ENCODE measurements at places on chromosomes 5 and 9.

GRCh38 chr5:180495991-180496741 lies 2.0 kb downstream of the CNOT6 start:
- DNase-seq = no peak

DNA sequence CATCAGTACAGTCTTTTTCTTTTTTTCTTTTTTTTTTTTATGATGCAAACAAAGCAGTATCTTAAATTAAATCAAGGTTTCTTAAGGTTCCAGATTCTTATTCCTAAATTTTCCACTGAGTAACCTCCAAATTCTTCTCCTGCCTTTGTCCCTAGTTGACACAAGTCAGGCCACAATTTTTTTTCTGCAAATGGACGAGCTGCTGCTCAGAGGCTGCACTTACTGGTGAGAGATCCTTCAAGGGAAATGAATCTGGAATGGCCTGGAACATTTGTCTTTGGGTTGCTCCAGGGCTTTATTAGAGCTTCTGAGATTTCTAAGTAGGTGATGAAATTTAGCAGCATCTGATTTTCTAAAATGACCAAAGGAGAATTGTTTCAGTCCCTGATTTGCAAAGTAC lies 39.3 kb downstream of the PIK3R1 start:
- no peak for DNase-seq

DNA sequence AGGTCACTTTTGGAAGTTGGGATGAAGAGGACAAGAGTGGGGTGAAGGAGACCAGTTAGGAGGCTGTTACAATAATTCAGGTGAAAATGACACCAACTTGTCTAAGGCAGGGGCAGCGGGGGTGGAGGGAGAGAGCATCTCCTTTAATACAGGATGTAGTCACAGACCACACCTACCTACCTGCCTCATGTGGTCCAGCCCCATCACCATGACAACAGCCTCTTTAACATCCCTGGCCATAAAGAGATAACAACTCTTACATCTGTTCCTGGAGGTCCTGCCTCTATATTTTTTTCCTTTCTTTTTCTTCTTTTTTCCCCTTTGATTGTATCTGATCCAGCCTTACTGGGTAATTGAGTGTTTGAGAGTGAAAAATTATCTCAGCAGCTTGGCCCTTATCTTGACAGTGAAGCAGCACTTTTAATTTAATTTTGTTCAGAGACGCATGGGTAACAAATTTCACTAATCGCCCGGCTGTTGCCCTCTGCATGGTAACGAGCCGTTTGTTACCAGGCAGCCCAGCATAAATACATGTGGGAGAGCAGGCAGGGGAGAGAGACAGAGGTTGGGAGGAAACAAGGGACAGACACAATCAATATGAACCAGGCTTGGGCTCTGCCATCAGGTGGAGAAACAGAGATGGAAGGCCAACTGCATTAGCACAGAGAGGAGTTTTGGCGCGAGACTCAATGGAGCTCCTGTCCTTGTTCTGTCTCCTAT lies 338.1 kb downstream of the ASTN2 start:
- DNase-seq = no peak

GRCh38 chr9:133656211-133657119 lies 20.3 kb downstream of the DBH start:
- no peak for DNase-seq

- DNase-seq = no peak
Observed at GRCh38 chr9:69445251-69445650, 120.2 kb downstream of the ENTREP1 start.

GRCh38 chr5:13356226-13356625 lies 588.3 kb downstream of the DNAH5 start:
- DNase-seq = no peak

DNA sequence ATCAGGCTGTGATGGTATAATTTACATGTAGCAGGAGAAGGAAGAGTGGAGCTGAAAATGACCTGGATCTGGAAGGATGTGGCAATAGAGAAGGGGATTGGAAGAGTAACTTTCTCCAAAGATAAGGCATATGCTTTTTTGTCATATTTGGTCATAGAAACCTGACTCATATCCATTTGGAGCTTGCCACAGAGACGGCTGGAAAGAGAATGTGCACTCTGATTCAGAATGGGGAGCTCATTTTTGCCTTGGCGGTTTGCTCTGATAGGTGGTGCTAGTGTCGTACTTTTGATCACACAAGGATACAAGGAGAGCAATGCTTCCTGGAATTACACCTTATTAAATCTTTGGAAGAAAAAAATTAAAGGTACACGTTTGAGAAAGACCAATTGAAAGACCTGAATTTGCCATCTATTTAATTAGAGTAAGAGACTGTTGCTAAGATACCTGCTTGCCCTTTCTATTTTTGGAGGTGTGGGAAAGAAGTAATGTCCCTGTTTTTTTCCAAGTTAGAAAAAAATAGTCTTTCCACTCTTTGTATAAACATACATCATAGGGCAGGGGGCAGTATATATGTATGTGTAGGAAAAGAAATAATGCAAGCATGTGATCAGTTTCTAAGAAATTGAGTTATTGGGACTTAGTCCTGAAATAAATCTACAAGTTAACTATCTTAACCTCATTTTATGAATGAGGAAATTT lies 5.4 kb downstream of the LSM11 start:
- no peak for DNase-seq

DNA sequence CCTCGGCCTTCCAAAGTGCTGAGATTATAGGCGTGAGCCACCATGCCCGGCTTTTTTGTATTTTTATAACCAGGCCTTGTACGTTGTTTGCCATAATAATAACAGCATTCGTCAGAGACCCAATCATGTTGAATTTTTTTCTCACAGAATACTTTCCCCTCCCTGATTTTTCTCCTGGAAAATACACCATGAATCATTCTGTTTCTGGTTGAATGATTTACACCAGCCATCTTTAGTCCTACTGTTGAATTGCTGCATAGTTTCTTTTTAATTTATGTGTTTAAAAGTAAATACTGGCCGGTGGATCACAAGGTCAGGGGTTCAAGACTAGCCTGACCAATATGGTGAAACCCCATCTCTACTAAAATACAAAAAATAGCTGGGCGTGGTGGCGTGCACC lies 3.5 kb downstream of the CNOT8 start:
- no peak for DNase-seq

- DNase-seq = no peak
Observed at GRCh38 chr5:69019668-69020375, 74.0 kb upstream of the SLC30A5 start.

- no peak for DNase-seq
Observed at GRCh38 chr9:136620441-136621018, 42.2 kb upstream of the EGFL7 start.

GRCh38 chr5:93421468-93421867 lies 159.6 kb downstream of the NR2F1-AS1 start:
- no peak for DNase-seq
